ENCODE measurements at places on chromosomes 13 and 19.

DNA sequence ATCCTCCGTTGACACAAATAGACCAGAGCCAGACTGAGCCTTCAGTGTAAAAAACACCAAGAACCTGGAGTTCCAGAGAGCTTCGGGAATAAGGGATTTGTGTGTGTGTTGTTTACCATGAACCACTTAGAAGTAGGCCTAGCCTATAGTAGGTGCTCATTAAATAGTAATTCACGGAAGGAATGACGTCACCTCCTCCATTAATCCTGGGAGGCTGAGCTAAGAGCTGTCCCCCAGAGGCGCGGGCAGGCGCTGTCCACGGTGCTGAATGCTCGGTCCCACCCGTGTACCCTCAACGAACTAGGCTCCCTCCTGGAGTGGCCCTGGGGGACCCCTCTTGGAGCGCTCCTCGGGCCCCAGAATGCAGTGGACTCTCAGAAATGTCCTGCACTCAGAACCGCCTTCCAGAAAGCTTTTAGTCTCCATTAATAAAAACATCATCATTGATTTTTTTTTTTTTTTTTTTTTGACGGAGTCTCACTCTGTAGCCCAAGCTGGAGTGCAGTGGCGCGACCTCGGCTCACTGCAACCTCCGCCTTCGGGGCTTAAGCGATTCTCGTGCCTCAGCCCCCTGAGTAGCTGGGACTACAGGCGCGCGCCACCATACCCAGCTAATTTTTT, 6.5 kb downstream of the UNC13A start:
- H3K4me3 ChIP-seq = no peak overlapping the region
- no peaks in the 10 kb centered on the region for H3K36me3 ChIP-seq
- H3K27me3 ChIP-seq = peaks cover 4% of the 10 kb centered on the region
- peaks cover 3% of the 10 kb centered on the region for H3K4me1 ChIP-seq
- peak; percentile 25 for DNase-seq

DNA sequence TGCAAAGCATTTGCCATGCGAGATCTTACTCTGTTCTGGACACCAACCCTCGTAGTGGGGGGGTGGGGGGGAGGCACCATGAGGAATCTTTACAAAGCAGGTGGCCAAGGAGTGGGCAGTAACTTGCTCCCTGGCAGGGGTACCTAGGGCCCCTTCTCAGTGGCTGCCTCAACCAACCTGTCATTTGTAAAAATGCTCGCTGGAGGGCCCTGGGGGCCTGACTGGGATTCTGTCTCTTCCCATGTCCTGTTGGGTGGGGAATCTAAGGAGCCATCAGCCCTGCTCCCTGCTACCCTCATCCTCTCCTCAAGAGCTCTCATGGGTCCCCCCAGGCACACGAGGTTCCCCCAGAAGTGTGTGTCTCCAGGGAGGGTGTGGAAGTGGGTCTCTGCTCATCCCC, 1.5 kb downstream of the KCNN1 start:
- H3K4me3 ChIP-seq = no peak overlapping the region
- peaks cover 13% of the 10 kb centered on the region for H3K27me3 ChIP-seq
- no peaks in the 10 kb centered on the region for H3K36me3 ChIP-seq
- no peak for DNase-seq
- peaks cover 4% of the 10 kb centered on the region for H3K4me1 ChIP-seq

GRCh38 chr13:30129411-30129810, 177.9 kb downstream of the KATNAL1 start:
- no peak overlapping the region for H3K27ac ChIP-seq
- no peaks in the 10 kb centered on the region for H3K36me3 ChIP-seq
- DNase-seq = no peak
- H3K4me1 ChIP-seq = peaks cover 14% of the 10 kb centered on the region
- H3K27me3 ChIP-seq = no peaks in the 10 kb centered on the region
- no peak overlapping the region for H3K4me3 ChIP-seq

DNA sequence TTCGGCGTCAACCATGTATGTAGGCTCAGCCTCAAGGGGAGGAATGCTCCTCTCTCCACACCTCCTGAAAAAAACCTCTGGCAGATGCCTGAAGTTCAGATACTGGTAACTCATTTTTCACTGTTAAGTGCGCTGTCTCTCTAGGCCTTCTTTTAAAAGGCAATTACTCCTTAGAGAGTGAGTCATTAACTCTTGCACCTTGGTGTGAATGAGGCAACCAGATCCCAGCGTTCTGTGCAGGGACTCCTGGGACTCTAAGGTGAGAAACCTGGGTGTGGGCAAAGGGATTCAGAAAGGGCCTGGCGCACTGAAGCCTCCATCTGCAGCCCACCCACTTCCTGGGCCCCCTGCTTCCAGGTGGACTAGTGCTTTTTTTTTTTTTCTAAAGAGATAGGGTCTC, 71.7 kb downstream of the SIAH3 start:
- no peak for DNase-seq
- no peaks in the 10 kb centered on the region for H3K4me1 ChIP-seq
- H3K4me3 ChIP-seq = no peak overlapping the region
- H3K27me3 ChIP-seq = no peaks in the 10 kb centered on the region
- no peak overlapping the region for H3K27ac ChIP-seq

DNA sequence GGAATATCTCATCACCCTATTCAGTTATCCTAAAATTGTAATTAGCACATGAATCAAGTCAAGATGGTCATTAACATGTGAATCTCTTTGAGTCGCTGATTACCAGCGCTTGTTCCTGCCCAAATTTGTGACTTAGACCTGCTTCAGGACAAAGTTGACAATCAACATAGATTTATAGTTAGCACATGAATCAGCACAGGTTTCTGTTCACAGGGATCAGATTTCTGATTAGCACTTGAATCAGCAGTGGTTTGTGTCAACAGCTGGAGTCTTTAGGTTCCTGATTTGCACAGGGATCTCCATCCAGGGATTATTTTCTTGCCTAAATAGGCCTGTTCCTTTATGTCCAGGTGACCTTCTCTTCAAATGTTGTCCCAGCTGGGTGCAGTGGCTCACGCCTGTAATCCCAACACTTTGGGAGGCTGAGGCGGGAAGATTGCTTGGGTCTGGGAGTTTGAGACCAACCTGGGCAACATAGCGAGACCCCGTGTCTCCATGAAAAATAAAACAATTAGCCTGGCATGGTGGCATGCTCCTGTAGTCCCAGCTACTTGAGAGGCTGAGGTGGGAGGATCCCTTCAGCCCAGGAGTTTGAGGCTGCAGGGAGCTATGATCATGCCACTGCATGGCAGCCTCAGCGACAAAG, 3.8 kb upstream of the LRFN3 start:
- no peaks in the 10 kb centered on the region for H3K36me3 ChIP-seq
- no peak overlapping the region for H3K27ac ChIP-seq
- H3K27me3 ChIP-seq = no peaks in the 10 kb centered on the region
- H3K4me3 ChIP-seq = no peak overlapping the region
- DNase-seq = no peak

GRCh38 chr19:54096617-54097106, 3.9 kb downstream of the OSCAR start:
- H3K27ac ChIP-seq = no peak overlapping the region
- H3K4me3 ChIP-seq = no peak overlapping the region
- DNase-seq = no peak
- peaks cover 5% of the 10 kb centered on the region for H3K27me3 ChIP-seq

- no peak overlapping the region for H3K27ac ChIP-seq
- H3K27me3 ChIP-seq = no peaks in the 10 kb centered on the region
- H3K4me1 ChIP-seq = no peaks in the 10 kb centered on the region
These were observed 822 bp upstream of the ZNF274 start for GRCh38 chr19:58181902-58182576.

GRCh38 chr13:113078902-113079780, 26.4 kb upstream of the F7 start:
- no peak overlapping the region for H3K4me3 ChIP-seq
- no peak overlapping the region for H3K27ac ChIP-seq
- DNase-seq = no peak
- no peaks in the 10 kb centered on the region for H3K4me1 ChIP-seq
- no peaks in the 10 kb centered on the region for H3K36me3 ChIP-seq

DNA sequence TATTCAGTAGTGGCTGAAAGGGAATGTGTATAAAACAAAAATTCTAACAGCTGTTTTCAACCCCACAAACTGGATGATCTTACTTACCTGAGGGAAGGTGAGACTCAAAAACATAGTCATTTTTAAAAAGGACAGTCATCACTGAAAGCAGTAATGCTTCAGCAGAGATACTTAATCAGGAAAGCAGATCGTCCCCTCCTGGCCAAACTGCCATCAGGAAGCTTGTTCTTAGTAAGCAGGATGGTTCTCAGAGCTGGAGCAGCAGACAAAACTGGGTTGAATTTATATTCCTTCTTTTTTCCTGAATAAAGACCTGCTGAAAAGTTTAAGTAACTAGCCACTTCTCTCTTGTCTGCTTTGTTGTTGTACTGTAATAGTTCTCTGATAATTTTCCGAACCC, 1156.5 kb downstream of the OLFM4 start:
- no peak overlapping the region for H3K27ac ChIP-seq
- H3K4me1 ChIP-seq = no peaks in the 10 kb centered on the region
- H3K27me3 ChIP-seq = no peaks in the 10 kb centered on the region
- DNase-seq = no peak
- no peak overlapping the region for H3K4me3 ChIP-seq
- H3K36me3 ChIP-seq = no peaks in the 10 kb centered on the region

GRCh38 chr13:41398494-41399170, 58.7 kb upstream of the RGCC start:
- DNase-seq = no peak
- H3K4me3 ChIP-seq = no peak overlapping the region
- no peaks in the 10 kb centered on the region for H3K36me3 ChIP-seq
- H3K4me1 ChIP-seq = peaks cover 4% of the 10 kb centered on the region

DNA sequence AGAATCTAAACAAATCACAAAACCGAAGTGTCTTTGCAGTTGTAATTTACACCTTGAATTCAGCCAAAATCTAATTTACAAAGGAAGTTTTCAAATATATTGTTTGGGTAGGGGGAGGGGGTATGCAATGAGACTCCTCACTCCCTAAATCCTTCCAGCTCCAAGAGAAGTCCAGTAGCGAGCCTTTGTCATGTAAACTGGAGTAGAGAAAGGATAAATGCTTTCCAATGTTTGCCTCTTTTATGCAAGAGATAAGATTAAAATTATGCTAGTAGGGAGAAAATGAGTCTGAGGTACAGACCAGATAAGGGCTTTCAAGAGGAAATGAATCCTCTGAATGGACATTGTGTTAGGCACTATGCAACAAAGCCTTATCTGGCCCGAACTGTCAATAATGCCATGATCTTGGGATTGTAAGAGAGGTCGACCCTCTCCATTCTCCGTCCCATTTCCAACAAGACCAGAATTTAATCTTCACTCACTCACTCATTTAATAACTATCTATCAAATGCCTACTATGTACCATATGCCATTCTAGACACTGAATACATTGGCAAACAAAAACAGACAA, 199.2 kb downstream of the LACC1 start:
- H3K4me1 ChIP-seq = no peaks in the 10 kb centered on the region
- no peaks in the 10 kb centered on the region for H3K27me3 ChIP-seq
- H3K27ac ChIP-seq = no peak overlapping the region
- H3K36me3 ChIP-seq = no peaks in the 10 kb centered on the region
- no peak overlapping the region for H3K4me3 ChIP-seq

- no peak overlapping the region for H3K27ac ChIP-seq
- H3K4me3 ChIP-seq = no peak overlapping the region
These were observed 9.6 kb downstream of the C19orf25 start for GRCh38 chr19:1469255-1470054.
